ENCODE measurements at places on chromosomes 3 and 15. TPM values are rescaled to one million over a fixed set of nuclear protein-coding genes. Genes with fewer than 3 reads are reported as not detected.

ENTPD3 gene
- 0.36 TPM for total RNA-seq

RETNLB gene
- not detected for total RNA-seq

MAP1A gene
- total RNA-seq: 108 TPM

TERB2 gene
- total RNA-seq: not detected

CAV3 gene
- not detected for total RNA-seq

Data from fibroblast of the aortic adventitia (primary cell).